HEK293T (cell line): ENCODE measurements at places on chromosomes 1 and 21.

DNA sequence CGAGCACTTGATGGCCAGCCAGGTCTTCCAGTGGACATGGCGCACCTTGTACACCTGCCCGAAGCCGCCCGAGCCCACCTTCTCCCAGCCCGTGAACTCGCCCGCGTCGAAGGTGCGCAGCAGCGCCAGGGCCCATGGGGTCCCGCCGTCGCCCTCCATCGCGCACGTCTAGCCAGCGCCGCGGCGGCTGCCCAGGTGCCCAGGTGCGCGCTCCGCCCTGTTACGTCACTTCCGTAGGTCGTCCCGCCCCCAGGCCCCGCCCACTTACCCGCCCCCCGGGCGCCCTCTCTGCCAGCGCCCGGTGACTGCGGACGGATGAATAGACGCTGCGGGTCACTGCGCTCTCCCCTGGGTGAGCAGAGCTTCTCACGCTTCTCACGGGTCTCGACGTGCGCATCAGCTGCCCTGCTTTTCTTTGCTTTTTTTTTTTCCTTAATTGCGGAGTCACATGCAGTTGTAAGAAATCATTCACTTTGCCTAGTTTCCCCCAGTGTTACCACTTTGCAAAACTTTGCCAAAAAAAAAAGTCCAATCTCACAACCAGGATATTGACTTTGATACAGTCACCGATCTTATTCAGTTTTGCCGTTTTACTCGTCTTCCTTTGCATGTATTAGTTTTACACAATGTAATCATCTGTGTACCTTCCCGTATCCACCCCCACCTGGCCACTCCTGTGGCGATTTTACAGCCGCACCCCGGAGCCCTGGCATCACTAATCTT is at the start of gene RIPK4:
Gene RIPK4 (minus strand): TSS at position 170 of the 723 bp plus-strand sequence. CDS start 11 bp downstream, at position 159.
- DNase-seq, result peak; percentile 88

- DNase-seq, result no peak
These were observed 140.2 kb upstream of the FGGY start for GRCh38 chr1:59156526-59157199.

- DNase-seq, result no peak
These were observed 19.2 kb upstream of the VASH2 start for GRCh38 chr1:212930986-212931678.

GRCh38 chr1:22177354-22178003 is 34.6 kb upstream of the WNT4 start:
- no peak for DNase-seq

DNA sequence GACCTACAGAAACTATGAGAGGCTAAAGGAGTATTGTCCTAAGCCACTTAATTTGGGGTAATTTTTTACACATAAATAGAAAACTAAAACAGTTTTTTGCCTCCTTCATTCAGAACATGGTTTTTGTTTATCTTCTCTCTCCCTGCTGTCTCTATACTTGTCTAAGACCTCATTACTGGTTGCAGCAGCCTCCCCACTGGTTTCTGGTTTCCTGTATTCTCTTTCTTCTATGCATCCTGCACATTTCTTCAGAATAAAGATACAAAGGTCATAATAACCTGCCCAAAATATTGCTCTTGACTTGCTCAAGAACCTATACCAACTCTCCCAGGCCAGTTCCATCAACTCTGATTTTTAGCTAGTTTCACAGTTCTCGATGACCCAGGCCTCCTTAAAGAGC is 19.8 kb upstream of the BOLA1 start:
- no peak for DNase-seq

- peak; percentile 62 for DNase-seq
These were observed at the start of gene CD34 for GRCh38 chr1:207910591-207911354. Gene CD34, minus strand, starts transcription at chr1:207911125. Its CDS starts 45 bp downstream, at chr1:207911080.

- no peak for DNase-seq
These were observed 1.2 kb downstream of the EFNA1 start for GRCh38 chr1:155128755-155129473.

- no peak for DNase-seq
These were observed 69.8 kb downstream of the TNR start for GRCh38 chr1:175673371-175674150.

DNA sequence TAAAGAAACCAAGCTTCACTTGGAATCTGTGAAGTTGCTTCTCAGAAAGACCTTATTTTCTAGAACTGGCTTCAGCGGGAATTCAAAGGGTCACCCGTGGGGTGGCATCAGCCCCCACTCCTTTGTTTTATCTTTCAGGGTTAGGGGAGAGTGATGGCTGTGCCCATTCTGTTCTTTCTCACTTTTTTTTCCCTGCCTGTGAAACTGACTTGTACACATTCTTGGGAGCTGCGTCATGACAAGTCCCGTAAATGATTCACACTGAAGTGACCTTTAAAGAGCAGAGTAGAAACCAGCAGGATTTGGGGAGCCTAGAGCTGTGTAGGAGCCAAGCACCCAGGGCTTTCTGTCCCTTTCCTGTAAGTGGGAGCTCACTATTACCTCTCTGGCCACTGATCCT is 43.8 kb downstream of the SLC44A3 start:
- DNase-seq, result no peak

DNA sequence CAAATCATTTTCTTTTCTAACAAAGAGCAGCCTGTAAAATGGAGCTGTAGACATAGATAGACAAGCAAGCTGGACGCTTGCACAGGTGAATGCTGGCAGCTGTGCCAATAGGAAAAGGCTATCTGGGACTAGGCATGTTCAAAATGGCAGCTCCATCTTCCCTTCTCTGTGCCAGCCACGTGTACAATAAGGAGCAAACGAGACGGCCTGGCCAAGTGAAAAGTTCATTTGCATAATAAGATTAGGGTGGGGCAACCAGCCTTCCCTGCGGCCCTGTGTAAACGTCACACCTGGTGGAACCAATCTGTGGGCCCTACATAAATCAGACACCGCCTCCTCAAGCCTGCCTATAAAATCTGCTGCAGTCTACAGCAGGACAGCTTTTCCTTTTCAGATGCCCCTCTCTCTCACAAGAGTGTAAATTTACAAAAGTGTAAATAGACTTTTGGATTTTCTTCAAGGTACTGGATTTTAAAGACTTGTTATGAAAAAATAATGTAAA is 16.6 kb upstream of the EDEM3 start:
- peak; percentile 45 for DNase-seq

GRCh38 chr21:37202221-37203110 is 64.7 kb downstream of the VPS26C start:
- no peak for DNase-seq

GRCh38 chr1:23638188-23638619 is 53.4 kb upstream of the RPL11 start:
- DNase-seq, result no peak

GRCh38 chr21:25062061-25062460 is 545.2 kb downstream of the MRPL39 start:
- no peak for DNase-seq

DNA sequence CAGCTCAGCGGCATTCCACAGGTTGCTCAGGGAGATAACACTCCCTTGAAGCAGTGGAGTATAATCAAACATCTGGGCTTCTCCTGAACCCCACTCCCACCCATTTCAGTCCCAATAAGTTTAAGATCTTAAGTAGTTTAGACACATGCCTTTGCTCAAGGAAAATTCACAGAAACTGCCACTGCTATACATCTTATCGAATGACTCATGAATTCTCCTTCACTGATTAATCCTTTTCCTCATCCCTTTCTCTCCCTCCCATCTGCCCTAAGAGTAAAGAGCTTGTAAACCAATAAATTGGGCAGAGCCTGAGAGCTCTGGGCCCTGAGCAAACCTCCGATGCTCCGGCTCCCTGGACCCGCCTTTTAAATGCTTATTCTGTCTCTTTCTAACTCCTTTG is 10.2 kb downstream of the VN1R5 start:
- no peak for DNase-seq

DNA sequence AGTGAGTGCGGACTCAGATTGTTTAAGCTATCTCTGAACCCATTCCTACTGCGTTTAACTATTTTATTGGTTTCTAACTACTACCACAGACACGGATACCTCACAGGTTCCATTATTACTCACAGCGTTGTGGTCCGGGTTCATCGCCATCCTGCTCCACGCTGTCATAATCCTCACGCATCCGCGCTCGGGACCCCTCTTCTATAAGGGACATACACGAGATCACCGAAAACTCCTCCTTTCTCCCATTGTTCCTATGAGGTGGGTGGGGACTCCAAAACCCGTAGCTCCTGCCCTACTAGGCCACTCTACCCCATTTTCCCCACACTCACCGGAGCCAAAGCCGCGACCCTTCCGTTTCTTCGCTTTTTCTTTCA is 610 bp downstream of the RBM8A start:
- no peak for DNase-seq

DNA sequence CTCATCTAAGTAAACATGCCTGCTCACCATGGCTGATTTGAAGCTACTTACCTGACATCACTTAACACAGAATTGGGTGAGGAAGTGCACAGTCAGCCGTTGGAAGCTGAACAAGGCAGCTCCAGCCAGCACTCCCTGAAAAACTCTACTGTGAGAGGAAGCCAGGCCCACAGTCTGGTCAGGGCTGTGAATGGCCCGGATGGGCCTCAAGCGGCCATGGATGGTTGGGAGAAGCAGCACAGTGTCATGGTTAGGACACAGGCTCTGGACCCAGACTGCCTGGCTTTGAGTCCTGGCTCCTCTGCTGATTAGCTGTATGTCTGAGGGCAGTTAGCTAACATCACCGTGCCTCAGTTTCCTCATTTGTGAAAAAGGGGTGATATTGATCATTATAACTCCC is 267.8 kb downstream of the GRIK3 start:
- DNase-seq, result no peak

- no peak for DNase-seq
These were observed 12.1 kb downstream of the LDLRAD2 start for GRCh38 chr1:21823980-21824702.

DNA sequence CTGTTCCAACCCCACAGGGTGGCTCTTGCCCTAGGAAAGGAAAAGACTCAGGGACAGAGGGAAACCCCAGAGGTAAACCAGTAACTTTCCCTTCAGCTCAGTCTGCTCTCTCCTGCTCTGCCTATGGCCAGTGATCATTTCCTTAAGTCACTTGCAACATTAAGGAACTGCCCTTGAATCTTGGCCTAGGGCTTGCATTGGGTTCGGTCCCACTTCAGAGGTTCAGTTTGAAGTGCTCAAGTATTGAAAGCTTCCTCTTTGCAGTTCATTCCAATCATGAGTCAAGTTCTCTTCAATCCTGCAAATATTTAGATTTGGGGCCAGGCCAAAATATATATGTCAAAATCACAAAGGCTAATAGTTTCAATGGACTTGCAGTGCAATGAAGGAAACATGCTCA is 97.7 kb upstream of the IRF2BP2 start:
- DNase-seq, result no peak

- DNase-seq, result no peak
These were observed 40.1 kb downstream of the SLC2A7 start for GRCh38 chr1:8985915-8986813.

- DNase-seq, result no peak
These were observed 27.2 kb upstream of the DMRTB1 start for GRCh38 chr1:53431805-53432565.
